ENCODE measurements at places on chromosomes 2 and 18.

GRCh38 chr2:70083344-70084156 is 3.7 kb upstream of the PCBP1 start:
- peak; percentile 48 for DNase-seq

- no peak for DNase-seq
These were observed 18.0 kb upstream of the ACKR3 start for GRCh38 chr2:236551471-236552211.

DNA sequence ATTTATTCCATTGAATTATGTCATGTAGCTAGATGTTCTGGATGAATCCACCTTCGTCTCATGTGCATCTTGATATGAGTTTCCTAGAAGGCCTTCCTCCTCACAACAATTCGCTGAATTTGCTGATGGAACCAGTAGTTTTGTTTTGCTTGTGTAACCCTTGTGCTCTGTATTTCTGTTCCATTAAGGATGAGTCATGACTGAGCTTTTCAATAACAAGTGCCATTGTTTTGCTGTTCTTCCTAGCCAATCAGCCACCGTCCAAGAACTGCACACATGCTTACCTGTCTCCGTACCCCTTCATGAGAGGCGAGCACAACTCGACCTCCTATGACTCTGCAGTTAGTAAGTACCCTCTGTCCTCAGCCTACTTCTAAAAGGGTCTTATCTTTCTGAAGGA is 2.3 kb downstream of the TMEM182 start:
- no peak for DNase-seq

DNA sequence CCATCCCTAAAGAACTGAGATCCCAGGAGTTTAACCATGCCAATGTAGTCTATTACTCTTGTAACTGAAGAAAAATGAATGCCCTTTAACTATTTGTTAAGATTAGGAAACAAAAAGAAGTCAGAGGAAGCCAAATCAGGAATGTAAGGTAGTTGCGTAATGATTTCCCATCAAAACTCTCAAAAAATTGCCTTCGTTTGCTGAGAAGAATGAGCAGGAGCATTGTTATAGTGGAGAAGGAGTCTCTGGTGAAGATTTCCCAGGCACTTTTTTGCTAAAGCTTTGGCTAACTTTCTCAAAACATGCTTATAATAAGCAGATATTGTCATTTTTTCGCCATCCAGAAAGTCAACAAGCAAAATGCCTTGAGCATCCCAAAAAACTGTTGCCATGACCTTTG is 224.0 kb upstream of the SIX2 start:
- no peak for DNase-seq

DNA sequence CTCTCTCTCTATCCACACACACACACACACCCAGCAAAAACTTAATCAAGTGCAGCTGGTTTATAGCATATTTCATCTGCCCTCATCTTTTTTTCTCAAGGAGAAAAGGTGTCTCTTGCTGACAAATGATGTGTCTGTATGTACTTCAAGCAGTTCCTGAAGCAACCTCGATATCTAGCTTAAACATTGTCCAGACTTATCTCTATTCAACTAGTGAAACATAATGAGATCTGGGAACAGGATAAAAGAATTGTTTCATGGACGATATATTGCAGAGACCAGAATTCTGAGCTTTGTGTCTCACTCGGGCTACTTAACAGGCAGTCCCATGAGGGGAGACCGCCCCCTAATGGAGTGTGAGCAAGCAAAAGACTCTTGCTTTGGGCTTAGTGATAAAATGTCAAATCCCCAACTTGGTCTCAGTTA is 929.2 kb upstream of the SOX11 start:
- no peak for DNase-seq

GRCh38 chr18:22504251-22505030 is 86.7 kb upstream of the CTAGE1 start:
- no peak for DNase-seq

DNA sequence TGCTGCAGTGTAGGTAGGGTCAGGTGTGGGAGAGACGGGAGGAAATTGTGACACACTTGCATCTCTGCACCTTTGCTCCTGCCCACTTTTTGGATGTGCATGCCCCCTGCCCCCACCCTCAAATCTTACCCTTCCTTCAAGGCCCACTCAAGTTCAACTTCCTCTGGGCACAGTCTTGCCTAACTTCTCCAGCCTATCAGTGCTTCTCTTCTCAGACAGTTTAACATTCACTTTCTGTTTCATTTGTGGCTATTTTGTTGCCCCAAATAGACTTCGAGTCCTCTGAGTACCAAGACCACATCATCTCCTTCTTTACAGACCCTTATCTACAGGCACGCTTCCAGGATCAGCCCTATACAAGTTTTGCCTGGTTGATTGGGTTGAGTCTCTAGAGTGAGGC is 2.7 kb downstream of the ST8SIA5 start:
- DNase-seq: no peak

DNA sequence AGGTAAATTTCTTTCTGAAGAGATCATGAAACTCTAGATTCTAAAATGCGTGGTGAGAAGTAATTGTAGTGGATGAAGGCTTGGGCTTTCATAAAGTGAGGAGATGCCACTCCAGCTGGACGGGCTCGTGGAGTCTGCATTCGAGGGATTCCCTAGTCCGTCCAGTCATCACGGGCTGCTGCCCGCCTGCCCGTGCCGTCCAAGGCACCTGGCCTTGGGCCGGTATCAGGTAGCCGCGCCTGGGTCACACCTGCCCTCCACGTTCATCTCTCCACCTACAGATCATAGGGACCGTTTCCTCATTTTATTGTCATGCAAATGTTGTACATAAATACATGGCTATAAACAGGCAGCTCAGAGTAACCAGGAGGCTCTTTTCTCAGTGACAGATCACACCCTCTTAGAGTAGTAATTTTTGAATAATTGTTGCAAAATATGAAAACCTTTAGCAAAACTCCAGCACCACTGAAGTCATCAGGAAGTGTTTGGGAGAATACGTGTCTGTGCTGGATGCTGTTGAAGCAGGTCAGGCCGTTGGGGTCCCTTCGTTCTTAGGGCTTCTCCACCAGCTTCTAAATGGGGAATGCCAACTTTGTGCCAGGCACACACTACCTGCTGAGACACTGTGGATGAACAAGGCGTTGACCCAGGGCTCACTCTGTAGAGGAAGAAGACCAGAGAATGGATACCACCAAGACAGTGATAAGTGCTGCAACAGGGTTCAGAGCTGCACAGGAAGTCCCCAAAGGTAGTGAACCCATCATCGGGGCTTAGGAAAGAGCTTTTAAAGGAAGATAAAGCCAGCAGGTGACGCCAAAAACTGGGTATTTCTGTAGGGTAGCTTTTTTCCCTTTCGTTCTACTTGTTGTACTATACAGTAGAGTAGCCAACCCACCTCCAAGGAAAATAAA is 112.5 kb downstream of the FAM210A start:
- no peak for DNase-seq

GRCh38 chr2:152051436-152051835 is 47.4 kb downstream of the CACNB4 start:
- no peak for DNase-seq

DNA sequence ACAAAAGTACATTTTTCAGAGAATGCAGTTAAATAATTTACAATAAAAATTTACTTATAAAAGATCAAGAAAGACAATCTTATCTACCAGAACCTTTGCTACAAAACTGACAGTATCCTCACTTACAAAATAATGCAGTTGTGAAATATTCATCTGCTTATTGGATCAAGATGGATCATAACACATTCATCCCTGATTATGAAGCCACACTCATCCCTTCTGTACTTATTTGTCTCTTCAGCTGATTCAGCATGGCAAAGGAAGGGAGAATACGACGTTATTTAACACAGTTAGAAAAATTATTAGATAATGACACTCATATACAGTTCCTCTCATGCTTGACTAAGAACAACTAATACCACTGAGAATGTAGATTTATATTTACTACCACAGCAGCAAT is 46.4 kb downstream of the TCF4 start:
- DNase-seq: no peak

- DNase-seq: no peak
These were observed 258.5 kb upstream of the DDX18 start for GRCh38 chr2:117555965-117556364.

- DNase-seq: peak; percentile 15
These were observed 783 bp downstream of the DPP4 start for GRCh38 chr2:162072976-162073887.

GRCh38 chr2:98923244-98923940 is 12.6 kb downstream of the CRACDL start:
- no peak for DNase-seq

DNA sequence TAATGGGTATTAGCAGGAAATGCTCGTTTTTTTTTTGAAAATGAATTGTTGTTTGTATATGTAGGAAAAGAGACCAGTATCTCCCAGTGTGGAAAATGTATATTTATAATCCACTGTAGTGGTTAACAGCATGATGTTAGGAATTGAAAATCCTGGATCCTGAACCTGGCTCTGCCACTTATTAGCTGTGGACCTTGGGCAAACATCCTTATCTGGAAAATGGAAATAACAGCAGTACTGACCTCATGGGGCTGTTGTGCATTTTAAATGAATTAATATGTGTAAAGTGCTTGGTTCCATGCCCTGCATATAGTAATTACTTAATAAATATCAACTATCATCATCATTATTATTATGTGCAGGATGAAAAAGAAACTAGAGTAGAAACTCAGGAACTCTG is 251.3 kb downstream of the CDCA7 start:
- no peak for DNase-seq

- no peak for DNase-seq
These were observed 267.9 kb downstream of the NYAP2 start for GRCh38 chr2:225667445-225667844.

- DNase-seq: no peak
These were observed 334.8 kb downstream of the CELF4 start for GRCh38 chr18:37230768-37231167.

GRCh38 chr18:32379891-32380290 is 90.8 kb downstream of the GAREM1 start:
- DNase-seq: no peak

DNA sequence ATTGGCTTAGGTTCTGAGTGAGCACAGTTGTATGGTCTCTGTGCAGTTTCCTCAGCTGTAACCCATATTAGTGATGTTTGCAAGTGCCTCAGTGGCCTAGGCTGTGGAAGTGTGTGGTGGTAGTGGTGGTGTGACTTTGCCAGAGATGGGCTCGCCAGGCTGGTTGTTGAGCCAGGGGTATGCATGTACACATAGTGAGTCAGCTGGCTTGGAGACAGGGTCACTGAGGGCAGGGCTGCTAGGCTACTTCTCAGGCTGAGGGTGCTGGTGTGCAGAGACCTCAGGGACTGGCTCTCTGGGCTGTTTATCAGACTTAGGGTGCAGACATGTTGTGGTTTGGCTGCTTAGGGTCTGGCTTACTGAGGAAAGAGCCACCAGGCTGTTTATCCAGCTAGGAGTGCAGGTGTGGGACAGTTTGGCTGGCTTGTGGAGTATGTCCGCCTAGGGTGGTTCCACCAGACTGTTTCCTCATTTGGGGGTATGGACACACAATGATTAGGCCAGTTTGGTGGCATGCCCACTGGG is 15.0 kb downstream of the APLF start:
- DNase-seq: no peak

DNA sequence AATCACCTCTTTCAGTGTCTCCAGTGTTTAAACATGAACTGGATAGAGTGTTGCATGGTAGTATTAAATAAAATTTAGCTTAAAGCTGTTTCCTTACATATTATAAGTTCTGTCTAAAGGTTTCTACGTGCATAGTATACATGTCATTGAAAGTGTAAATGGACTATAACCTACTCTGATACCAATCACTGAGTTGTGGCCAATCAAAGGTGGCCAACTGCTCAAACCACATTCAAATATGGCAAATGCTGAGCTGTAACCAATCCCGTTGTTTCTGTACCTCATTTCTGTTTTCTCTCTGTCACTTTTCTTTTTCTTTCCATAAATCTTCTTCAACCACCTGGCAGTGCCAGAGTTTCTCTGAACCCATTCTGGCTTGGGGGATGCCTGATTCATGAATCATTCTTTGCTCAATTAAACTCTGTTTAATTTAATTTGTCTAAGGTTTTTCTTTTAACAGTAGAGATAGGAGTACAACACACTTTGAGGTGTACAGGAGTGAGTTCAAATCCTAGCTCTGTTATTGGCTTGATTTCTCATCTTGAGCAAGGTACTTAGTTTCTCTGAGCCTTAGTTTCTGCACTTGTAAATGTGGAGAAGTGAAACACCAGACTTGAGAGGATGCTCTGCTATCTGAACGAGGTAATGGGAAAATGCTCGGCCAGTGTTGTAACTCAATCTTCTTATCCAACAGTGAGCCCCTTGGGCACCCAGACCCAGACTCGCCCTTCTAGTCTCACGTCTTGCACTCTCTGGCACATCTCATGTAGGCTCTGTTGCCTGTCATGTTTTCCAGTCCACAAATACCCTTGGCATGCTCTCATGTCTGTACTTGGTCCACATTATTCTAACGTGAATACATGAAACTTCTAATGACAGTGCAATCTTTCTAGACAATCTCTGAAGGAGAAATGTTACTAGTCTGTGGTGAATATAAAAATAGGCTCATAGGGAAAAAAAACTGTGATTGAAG is 228.0 kb downstream of the PIK3C3 start:
- DNase-seq: no peak

- no peak for DNase-seq
These were observed 84.7 kb downstream of the ZNF407 start for GRCh38 chr18:74682141-74682990.

DNA sequence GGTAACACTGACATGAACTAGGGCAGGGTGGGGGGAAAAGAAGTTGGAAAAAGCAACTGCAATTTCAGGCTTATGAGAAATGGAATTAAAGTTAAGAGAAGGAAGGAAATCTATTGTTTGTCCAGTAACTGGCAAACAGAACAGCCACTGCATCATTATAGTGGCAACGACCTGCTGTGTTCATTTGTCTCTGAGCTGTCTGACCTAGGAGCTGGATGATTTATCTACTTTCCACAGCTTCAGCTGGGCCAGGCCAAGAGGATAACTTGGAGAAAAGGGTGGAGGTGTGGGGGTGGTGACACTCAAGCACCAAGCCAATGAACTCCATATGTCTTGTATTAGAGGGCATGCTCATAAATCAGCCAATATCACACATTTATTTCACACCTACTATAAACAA is 291.5 kb upstream of the KLHL29 start:
- DNase-seq: no peak

DNA sequence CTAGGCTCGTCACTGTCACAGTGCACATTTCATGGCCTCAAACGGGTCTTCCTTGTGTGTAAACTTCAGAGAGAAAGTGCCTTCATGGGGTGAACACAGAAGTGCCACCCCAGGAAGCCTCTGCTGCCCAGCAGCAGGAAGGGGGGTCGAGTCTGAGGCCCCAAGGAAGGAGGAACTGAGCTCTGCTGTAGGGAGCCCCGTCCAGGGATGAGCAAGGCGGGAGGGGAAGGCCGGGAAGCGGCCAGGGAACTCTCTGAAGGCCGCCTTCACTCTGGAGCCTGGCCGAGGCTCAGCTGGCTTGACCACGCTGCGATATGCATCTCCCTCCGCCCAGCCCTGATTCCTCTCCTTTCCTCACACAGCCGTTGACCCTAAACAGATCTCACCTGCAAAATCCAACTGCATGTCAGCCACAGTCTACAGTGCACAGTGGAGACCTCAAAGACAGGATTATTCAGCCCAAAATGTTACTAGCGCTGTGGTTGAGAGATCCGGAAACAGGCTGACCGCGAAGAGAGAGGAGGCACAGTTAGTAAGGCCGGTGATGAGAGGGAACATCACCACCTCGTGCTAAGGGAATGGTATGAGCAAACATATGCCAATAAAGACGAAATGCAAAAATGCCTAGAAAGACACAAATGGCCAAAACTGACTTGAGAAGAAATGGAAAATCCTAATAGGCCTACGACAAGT is 34.2 kb upstream of the CTDP1 start:
- DNase-seq: no peak

Measured in CD4-positive, alpha-beta T cell treated with Interleukin-6 at 100 ng/mL for 8 hours (primary cell).